ENCODE measurements at places on chromosomes 1 and 21.

GRCh38 chr1:56916630-56917029 is 49.2 kb downstream of the C8B start:
- no peak for DNase-seq

DNA sequence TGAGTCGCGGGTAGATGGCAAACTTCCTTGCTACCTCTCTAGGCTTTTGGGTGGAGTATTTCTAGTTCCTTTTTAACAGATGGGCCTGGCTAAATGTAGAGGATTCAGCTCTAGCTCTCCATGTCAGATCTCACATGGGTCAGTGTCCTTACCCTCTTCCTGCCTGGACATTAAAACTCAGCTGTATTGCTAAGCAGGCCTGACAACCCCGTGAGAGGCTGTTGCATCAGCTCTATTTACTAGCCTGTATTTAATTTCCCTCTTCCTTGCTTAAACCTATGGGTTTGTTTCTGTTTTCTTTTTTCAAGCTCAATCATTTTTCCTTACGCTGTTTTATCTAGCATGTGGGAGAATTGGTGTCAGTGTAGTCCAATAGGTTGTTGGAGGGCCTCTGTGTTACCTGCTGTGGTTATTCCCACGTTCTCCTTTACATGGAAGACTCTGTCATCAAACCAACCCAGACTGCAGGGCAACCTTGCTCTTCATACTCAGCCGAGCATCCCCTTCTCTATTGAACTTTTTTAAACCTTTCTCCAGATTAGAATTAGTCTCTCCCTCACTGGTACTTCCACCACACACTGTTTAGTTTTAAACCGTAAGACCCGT is 79.5 kb upstream of the BACH1 start:
- DNase-seq = no peak

DNA sequence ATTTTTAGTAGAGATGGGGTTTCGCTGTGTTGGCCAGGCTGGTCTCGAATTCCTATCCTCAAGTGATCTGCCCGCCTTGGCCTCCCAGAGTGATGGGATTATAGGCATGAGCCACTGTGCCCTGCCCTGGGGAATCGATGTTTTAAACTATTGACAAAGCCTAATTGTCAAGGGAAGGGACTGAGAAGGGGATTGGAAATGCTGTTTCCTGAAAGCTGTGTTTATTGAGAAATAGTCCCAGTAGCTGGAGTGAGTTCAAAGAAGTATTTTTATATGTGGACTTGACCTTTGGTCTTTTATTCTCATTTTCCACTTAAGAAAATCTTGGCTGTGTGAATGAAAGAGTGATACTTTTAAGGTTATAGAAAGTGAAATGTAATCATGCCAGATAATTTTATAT is 47.5 kb downstream of the KIF1B start:
- DNase-seq = no peak

GRCh38 chr1:11691928-11692711 is 610 bp downstream of the DRAXIN start:
- no peak for DNase-seq

DNA sequence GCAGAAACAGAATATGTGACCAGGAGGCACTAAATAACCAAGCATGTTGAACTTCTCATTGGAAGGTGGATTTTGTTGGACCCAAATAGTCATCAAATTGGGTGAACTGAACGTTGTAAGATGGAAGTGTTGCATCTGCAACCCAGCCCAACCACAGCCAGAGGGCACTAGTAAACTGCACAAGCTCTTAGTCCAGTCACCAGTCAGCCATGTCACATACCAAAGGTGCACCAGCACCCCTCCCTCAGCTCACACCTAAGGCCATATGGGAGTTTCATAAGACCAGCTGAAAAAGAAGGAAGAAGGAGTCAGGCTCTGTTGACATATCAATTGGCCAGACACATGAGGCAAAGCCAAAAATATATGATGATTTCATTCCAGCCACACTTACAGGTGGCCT is 481.7 kb upstream of the NR5A2 start:
- no peak for DNase-seq

DNA sequence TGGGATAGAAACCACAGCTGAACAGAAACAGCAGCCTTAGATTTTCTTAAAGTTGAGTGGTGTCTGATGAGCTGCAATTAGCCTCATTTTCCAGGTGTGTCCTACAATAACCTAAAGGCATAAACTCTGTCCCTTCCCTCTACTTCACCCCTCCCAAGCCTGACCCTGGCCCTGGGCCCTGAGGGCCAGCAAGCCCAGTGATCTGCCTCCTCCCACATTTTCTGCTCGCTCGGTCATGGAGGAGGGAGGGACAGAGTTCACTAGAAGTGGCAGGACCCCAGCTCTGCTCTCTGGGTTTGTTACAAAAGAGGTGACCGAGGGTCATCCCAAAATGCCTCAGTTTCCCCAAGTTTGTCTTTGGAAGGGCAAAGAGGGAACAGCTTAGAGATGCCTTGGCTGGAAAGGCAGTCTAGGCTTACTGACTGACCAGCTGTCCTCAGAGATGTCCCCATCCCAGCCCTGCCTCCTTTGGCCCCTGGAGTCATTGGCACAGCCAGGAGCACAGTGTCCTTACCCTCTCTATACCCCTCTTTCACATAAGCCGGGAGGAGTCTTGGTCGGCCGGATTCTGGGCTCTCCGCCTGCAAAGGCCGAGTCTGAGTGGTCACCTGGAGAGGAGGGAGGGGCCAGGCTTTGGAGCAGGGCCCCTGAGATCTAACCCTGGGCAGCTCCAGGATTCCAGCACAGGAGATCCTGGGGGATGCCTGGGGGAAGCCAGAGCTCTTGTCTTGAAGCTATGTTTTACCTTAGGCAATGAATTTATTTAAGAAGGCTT is 172.7 kb downstream of the PTPRU start:
- DNase-seq = no peak

- no peak for DNase-seq
Measured at GRCh38 chr1:156344409-156344808, 6.1 kb downstream of the TSACC start.

- no peak for DNase-seq
Measured at GRCh38 chr1:10674700-10675609, 121.5 kb downstream of the CASZ1 start.

DNA sequence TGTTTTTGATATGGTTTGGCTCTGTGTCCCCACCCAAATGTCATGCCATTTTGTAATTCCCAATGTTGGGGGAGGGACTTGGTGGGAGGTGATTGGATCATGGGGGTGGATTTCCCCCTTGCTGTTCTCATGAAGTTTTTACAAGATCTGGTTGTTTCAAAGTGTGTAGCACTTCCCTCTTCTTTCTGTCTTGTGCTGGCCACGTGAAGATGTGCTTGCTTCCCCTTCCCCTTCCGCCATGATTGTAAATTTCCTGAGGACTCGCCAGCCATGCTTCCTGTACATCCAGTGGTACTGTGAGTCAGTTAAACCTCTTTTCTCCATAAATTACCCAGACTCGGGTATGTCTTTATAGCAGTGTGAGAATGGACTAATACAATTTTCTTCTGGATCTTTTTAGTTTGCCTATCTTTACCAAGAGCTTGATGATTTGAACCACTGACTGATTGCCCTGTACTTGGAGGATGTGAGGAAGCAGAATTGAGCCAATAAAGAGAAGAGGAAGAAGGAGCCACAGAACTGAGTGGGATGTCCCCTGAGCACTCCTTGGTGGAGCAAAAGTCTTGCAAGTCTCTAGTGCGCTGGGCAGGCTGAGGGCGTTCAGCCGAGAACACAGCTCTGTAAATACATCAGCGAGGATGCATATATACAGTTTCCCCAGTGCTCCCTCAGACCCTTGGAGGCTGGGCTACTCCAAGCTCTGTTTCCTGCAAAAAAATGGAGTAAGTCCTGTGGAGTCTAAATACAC is 102.6 kb downstream of the CYYR1 start:
- no peak for DNase-seq

GRCh38 chr1:230185076-230186001 is 118.3 kb downstream of the GALNT2 start:
- DNase-seq = no peak

- no peak for DNase-seq
Measured at GRCh38 chr1:193054169-193054675, 4.9 kb downstream of the UCHL5 start.

- no peak for DNase-seq
Measured at GRCh38 chr1:232622378-232622777, 7.6 kb downstream of the SIPA1L2 start.

DNA sequence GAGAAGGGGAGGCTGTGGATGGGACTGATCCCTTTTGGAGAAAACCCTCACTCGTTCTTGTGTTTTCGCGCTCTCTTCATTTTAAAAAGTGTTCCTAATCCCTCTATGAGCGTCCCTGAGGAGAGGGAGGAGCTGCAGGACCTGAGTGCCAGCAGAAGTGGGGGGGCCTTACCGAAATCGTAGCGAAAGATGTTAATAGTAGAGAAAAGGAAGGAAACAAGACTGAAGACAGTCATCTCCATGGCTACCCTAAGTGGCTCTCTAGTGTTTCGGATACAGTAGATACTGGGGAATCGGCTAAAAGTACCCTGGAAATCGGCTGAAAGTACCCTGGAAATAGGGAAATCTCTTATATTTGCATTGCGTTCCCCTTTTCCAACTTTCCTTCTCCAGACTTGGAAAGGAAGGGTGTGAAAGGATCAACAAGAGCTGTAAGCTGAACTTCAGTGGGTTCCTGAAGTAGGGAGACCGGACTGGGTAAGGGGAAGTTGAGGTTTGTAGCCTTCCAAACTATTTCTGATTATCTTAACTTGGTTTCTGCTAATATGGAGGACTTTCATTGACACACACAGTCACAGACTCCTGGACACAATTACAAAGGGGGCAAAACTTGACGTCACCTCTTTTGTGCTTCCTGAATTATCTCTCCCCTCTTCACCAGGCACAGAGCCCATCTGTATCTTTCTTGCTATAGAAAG is 486 bp upstream of the DSTYK start:
- DNase-seq = no peak

DNA sequence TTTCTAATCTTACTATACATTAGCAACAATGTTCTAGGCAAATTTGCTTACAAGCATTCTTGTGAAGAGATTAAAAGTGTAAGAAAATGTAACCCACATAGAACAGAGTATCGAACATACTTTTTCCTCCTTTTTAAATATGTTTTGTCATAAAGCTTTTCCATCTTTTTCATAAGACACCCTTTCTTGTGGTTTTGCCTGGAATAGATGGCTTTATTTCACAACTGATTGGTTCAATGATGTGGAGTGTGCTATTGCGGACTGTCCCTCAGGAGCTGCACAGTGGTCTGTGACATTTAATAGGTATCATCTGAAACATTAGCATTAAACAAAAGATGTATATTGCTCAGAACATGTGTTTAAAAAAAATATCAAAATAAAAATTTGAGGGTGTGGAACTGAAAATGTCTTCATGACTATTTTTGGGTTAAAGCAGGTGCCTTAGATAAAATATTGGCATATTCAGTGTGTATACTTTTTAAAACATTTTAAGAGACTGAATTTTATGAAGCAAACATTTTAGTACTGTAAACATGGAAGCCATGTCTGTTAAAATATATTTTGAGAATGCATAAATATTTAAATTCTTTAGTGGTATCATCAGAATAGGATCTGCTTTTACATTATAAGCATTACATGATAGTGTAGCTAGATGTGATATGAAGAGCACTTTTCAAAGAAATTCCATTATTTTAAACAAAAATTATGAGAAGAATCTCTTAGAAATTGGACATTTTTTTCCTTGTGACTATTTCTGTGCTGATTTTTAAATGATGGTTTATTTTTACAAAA is 48.3 kb upstream of the C1orf146 start:
- no peak for DNase-seq

DNA sequence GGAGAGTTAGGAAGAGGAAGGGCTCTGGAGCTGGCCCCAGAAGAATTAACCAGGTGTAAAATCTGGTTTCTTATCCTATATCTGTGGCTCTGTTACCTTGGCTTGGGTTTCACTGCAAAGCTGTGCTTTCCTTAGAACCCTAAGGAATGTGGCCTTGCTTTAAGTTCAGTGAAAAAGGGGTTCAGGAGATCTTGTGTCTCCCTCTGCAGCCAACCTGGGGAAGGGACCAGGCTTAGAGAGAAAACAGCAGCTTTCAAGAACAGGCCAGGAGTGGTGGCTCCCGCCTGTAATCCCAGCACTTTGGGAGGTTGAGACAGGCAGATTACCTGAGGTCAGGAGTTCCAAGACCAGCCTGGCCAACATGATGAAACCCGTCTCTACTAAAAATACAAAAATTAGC is 16.1 kb upstream of the MYCL start:
- no peak for DNase-seq

GRCh38 chr1:201336711-201337450 is 40.6 kb downstream of the TNNT2 start:
- no peak for DNase-seq

DNA sequence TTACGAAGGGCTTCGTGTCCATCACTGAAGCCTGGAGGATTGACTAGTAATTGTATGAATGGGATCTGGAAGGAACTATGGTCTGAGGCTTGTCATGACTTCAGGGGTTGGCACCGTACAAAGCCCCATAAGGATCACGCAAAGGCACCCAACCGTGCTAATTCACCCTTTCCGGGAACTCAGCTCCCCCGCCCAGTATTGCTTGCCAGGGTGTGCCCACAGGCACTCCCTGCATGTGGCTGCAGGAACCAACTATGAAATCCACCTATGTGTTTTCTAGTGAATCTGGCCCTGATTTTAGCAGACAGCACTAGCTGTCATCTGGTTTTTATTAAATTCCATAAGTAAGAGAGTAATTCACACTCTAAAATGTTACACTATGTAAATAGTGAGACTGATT is 139.2 kb downstream of the TM2D1 start:
- no peak for DNase-seq

GRCh38 chr1:182740120-182740519 is 49.5 kb upstream of the NPL start:
- no peak for DNase-seq

All from C1 segment of cervical spinal cord (tissue), 14 donors.